GM12864 (cell line): ENCODE measurements at places on chromosomes 2 and 18.

DNA sequence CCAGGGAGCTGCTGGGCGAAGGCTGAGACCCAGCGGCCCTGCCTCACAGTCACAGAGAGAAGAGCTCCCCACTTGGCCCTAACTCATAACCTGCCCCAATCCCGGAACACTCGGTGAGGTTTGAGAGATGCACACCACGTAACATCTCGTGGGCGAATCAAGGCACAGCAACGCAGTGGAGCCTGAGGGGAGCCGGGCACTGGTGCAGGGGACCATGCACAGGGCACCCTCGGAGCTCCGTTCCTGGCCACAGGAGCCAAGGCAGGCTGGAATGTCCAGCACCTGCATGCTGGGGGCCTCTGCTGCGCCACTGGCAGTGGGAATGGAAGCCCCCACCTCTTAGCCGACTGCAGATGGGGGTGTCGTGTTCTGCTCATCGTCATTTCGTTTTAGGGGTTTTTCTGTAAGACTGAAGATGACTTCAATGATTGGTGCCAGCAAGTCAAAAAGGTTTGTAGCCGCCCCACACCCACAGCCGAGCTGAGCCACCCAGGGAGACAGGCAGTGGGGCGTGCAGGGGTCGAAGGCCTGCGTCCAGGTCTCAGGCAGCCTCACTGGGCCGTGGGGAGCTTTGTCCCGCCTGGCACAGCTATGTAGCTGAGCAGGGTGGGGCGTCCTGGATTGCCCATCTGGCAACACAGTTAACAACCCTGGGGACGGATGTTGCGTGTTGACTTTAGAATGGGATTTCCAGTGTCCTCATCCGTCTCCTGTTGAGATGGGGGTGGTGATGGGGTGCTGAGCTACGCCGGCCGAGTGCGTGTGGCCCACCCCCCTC is 16.1 kb downstream of the DTYMK start:
- DNase-seq = no peak

- DNase-seq = peak; percentile 24
Measured at GRCh38 chr2:138827426-138828054, 47.4 kb upstream of the NXPH2 start.

GRCh38 chr2:128301501-128301966 is 17.1 kb downstream of the HS6ST1 start:
- DNase-seq = no peak

GRCh38 chr2:9356261-9356660 is 67.1 kb downstream of the ITGB1BP1 start:
- DNase-seq = no peak

- DNase-seq = no peak
Measured at GRCh38 chr2:44949329-44950151, 8.0 kb downstream of the SIX3 start.

DNA sequence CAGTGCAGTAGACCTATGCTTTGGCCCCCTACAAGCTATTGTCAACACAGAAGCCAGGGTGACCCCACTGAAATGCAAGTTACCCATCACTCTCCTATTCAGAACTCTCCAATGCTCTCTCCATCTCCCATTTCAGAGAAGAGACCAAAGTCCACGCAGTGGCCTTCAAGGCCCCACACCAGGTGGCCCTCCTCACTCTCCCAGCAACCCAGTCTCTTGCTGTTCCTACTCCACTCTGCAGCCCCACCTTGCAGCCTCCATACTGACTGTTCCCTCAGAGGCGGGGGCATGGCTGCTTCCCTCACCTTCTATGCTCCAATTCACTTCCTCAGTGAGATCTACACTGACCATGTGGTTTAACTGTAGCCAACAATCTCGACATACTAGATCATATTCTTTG is 313.3 kb downstream of the CELF4 start:
- DNase-seq = no peak

- no peak for DNase-seq
Measured at GRCh38 chr2:72883356-72883962, 3.7 kb upstream of the SPR start.

DNA sequence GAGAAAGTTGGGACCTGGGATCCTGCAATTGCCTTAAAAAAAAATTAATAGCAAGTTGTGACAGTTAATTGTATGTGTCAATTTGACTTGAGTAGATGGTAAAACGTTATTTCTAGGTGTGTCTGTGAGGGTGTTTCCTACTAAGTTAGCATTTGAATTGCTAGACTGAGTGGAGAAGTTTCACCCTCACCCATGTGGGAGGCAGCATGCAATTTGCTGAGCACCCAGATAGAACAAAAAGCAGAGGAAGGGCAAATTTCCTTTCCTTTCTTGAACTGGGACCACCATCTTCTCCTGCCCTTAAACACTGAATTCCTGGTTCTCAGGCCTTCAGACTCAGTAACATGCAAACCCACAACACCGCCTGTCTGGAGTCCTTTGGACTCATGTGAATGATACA is 455.7 kb downstream of the GALR1 start:
- no peak for DNase-seq

DNA sequence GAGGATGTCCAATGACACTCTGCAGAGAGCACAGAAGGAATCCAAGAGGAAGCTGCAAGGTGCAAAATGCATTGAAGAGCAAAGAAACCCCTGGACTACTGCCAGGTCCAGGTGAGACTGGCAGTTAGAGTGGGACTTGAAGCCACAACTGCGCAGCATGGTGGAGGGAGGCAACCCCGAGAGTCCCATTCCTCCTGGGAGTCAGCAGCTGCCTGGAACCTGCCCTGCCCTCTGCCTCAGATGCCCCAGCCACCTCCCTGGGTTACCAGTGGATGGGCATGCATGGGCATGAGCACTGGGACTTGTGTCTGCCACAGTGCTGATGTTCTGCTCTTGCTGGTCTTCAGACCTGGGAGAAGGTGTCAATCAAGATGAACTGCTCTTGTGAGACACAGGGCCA is 43.2 kb downstream of the ANKMY1 start:
- DNase-seq = no peak

GRCh38 chr2:139514951-139515350 is 734.8 kb upstream of the NXPH2 start:
- DNase-seq = no peak

GRCh38 chr18:58579561-58580047 is 49.3 kb downstream of the ALPK2 start:
- no peak for DNase-seq

- no peak for DNase-seq
Measured at GRCh38 chr2:20146401-20146800, 78.5 kb downstream of the SDC1 start.

DNA sequence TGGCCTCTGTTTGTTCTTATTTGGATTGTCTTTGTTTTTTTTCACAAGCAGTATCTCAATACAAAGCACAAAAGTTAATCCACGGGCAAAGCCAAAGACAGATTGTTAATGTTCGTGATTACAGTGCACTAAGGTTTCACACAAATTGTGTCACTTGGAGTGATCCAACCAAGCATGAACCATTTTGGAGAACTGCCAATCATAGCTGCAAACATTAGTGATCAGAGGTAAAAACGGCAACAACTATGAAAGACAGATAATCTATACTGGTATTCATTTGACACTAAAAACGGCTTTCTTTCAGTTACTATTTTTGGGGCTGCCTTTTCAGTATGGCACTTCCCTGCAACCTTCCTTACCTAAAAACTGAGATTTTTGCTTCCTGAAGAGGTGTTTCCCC is 213.1 kb upstream of the GULP1 start:
- peak; percentile 26 for DNase-seq

- no peak for DNase-seq
Measured at GRCh38 chr2:5839550-5839949, 147.4 kb downstream of the SOX11 start.

- no peak for DNase-seq
Measured at GRCh38 chr2:240223631-240224030, 83.2 kb upstream of the OTOS start.
